ENCODE measurements at places on chromosomes 6 and 20.

- DNase-seq, result no peak
Observed at GRCh38 chr6:15378272-15378671, 132.4 kb downstream of the JARID2 start.

DNA sequence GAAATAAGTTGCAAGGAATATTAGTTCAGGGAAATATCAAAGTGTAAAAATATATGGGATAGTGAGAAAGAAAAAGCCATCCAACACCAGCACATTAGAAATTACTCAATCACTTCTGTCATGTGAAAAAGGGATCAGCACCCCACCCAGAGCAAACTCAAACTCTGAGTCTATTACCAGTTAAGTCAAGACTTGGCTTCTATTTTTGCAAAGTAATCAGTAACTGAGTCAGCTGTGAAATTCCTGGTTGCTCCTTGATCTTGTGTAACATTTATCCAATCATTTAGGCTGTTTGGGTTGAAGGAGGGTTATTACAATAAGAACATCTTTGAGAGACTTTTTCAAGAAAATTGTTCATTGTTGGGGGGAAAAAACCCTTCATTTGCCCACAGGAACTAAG lies 51.2 kb downstream of the SLC22A23 start:
- DNase-seq, result no peak

DNA sequence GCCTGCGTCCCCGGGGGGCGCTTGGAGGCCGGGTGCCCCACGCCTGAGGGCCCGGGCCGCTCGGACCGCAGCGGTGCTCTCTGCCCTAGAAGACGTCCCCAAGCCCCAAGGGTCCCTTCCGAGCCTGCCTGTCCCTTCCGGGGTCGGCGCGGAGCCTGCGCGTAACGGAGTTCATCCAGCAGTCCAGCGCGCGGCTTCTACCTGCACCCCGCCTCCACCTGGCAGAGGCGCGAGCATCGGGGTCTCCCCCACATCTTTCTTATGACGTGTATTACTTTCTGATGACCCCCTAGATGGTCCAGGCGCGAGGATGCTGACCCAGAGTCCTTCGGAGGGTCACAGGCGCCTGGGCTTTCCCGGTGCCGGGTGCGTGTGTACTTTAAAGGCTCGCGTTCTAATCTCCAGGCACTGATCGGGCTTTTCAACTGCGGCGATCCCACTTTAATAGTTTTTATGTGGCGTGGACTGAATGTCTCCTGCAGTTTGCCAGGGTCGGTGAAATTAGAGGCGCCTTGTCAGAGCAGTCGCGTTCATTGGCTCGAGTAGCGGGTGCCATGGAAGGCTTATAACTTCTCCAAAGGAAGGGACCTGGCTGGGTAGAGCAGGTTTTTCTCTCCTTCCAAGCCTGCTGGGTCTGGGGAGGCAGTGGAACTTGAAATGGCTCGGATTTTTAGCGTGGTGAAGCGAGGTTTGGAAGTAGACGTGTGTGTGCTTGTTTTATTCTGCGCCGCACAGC lies 912 bp downstream of the EYA4 start:
- DNase-seq, result peak; percentile 26

GRCh38 chr6:159157431-159157830 lies 11.8 kb upstream of the FNDC1 start:
- no peak for DNase-seq

DNA sequence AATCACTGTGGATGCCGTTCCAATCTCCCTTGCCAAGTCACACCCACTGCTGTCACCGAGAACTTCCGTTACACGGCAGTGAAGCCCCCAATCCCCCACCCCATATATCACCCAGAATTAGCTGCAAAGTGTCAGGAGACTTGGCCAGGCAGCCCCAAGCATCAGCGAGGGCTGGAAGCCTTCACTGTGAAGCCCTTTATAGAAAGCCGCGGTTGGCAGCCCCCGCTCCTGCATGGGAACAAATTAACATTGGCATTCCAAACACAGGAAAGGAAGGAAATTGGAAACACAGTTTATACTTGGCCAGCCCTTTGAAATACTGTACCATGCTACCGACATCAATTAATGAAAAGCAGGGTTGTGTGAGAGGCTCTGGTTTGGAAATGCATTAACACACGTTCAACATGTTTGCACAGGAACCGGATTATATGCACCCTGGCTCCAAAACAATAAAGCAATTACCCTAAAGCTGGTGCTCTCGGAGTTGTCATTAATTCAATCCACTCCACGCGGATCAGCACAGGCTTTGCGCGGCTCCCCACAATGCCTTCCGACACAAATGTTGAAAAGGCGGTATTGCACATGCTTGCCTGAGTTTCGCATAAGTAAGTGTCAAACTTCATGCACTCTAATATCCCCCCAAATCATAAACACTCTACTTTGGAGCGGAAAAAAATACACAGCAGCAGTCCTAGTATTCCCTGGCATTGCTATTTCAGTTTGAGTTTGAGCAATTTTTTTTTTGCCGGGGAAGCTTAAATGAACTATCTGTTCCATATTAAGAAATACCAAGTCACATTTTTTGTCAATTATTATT lies 7.1 kb downstream of the BMP7 start:
- no peak for DNase-seq

All from neural crest cell (in vitro differentiated cells).